ENCODE measurements at places on chromosomes 5 and 9.

DNA sequence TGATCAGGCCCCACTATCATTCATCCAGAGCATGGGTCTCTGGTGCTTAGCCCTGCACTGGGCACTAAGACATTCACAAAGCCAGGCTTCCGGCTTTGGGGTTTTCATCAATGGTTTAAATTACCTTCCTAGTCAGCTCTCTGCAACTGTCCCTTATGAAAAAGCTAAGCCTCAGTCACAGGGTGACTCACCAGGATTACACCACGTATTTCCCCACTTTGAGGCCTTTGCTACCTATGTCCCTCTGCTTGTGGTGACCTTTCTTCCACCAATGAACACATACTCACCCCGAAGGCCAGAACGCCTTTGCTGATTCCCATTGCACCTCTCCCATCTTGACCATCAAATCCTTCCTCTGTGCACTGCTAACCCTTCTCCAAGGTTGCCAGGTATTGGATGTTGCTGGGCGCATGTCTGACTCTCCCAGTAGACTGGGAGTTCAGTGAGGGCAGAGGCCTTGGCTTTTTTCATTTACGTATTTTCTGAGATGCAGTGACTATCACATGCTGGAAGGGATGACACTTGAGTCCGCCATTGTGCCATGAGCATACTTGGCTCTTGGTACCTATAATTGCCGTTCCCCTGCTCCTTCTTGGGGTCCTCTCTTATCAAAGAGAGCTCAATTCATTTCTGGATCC lies 58.7 kb upstream of the TNFSF8 start:
- DNase-seq, result no peak

DNA sequence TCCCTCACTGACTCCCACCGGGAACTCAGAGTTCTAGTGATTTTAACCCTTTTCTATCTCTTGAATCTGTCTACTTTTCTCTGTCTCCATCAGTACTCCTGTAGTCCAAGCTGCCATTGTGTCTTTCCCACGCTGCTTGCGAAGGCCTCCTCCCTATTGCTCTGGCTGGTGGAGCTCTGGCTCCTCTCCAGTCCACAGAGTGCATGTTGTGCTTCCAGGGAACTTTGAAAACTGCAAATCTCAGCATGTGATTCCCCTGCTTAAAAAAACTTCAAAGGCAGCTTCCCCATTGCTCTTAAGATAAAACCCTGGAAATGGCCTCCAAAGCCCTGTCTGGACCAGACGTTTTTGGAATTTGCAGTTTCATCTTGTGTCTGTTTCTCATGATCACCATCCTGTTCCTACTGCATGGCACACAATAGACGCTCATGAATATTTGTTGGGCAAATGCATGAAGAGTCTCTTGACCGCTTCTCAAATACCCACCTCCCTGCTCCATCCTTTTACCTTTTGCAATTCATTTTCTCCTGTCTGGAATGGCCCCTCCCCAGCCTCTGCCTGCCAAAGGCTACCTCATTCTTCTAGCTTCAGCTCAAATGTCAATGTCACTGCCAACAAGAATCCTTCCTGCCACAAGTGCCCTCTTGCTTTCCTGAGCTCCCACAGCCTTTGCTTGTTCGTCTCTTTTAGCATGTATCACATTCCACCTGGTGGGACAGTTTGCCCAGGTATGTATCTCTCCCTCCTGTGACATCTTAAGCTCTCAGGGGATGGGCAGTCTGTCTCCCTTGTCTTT lies 293.2 kb downstream of the ARHGAP26 start:
- DNase-seq, result no peak

DNA sequence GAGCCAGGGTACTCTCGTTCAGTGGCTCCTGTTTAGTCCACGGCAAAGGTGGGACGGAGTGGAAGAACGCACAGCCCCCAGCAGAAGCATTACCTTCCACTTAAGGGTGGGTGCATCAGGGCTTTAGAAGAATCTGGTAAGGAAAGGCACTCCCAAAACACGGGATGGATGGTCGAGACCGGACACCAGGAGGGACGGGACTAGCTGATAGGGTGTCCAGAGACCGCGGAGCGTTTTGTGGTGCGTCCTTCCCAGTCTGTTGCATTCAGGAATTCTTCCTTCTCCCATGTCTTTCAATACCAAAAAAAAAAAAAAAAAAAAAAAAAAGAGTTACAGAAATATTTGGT lies 545 bp upstream of the CTSV start:
- DNase-seq, result no peak

DNA sequence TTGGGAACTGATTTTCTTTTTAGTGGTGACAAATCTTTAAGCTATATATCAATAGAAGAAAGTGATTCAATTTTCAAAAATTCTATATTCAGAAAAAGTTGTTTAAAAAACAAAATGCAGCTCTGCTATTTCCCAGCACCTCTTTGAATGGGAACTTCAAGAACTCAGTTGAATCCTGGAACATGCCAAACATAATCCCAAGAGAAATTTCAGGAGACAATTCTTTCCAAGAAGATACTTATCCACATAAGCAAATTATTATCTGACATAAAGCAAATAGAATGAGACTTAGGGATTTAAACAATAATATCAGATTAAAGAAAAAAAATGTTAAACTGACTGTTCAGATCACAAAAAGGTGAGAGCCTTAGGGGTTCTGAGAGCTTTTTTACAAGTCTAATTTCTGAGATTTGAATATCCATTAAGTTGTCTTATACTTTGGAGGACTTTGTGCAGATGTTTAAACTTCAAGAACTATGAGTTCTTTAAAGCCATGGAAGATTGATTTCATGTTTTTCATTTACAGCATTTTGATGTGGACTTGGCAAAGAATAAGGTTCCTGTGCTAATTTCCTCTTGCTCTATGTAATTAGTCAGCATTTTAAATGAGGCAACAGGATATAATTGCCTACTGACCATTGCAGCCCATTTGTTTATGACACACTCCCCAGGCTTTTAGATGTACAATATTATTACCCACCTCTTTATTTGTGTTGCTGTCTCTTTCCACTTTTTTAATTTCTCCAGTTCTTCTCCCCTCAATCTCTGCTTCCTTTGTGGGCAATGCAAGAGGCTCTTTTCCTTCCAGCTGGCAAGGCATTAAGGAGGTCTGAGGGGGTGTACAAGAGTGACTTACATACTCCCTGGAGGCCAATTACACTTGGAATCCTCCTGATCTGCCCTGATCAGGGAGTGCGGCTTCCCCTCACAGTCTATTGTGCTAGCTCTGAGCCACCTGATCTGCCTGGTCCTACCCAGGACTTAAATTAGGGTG lies 419.1 kb downstream of the NR2F1-AS1 start:
- DNase-seq, result no peak

- no peak for DNase-seq
Measured at GRCh38 chr9:6880626-6881025, 122.9 kb downstream of the KDM4C start.

GRCh38 chr5:6464441-6464840 lies 15.8 kb downstream of the UBE2QL1 start:
- DNase-seq, result no peak

- DNase-seq, result peak; percentile 77
Measured at GRCh38 chr5:141747152-141748141, 65.4 kb upstream of the ARAP3 start.

GRCh38 chr5:160312960-160313727 lies 780 bp upstream of the CCNJL start:
- no peak for DNase-seq

DNA sequence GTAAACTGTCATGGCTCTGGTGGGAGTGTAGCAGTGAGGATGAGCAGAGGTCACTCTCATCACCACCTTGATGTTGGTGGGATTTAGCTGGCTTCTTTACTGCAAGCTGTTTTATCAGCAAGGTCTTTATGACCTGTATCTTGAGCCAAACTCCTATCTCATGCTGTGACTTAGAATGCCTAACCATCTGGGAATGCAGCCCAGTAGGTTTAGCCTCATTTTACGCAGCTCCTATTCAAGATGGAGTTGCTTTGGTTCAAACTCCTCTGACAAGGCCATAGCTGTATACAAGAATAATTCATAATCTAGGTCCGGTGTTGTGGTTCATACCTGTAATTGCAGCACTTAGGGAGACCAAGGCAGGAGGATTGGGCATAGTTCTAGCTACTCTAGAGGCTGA lies 85.1 kb downstream of the ARRDC3 start:
- DNase-seq, result no peak

DNA sequence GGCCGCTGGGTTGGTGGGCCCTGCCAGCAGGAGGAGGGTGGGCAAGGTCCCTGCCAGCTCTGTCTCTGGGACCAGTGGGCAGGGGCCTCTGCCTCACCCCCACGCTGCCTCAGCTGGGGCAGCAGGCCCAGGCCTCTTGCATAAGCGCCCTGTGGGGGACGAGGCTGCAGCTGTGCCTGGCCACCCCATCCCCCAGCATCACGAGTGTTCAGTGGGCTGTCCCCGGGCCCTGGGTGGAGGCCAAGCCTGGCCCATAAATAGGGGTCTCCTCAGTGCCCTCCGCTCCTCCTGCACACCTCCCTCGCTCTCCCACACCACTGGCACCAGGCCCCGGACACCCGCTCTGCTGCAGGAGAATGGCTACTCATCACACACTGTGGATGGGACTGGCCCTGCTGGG lies at the start of gene PTGDS:
Gene PTGDS, plus strand, starts transcription at position 282 of the 400 bp plus-strand sequence. Its CDS starts 75 bp downstream, at position 357.
- no peak for DNase-seq

- DNase-seq, result no peak
Measured at GRCh38 chr5:170348137-170348633, 41.0 kb downstream of the KCNMB1 start.

DNA sequence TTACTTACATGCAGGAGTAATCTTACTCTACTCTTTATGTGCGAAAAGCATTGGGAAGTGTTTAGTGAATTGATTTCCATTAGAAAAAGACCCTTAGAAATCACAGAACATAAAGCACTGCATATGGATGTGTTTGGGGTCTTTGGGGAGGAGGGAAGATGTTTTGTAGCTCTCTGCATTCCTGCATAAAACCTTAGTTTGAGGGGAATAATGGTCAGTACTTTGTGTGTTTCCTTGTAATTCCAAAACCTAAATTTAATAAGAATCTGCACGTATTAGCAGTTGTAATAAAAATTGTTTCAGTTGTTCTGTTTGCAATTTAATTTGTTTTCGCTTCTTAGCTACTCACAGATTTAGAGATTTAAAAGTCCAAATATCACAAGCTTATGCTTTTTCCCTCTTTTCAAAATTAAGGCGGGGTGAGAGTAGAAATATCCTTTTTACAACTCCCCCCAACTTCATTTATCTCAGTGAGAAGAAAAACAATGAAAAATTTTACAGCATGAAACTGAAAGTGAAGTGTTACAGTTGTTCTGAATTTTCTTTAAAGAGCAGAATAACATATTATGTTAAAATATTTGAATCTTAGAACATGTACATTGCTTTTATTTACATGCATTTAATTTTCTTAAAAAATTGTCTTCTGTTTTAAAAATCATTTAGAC lies 143.8 kb downstream of the SMARCA2 start:
- no peak for DNase-seq

DNA sequence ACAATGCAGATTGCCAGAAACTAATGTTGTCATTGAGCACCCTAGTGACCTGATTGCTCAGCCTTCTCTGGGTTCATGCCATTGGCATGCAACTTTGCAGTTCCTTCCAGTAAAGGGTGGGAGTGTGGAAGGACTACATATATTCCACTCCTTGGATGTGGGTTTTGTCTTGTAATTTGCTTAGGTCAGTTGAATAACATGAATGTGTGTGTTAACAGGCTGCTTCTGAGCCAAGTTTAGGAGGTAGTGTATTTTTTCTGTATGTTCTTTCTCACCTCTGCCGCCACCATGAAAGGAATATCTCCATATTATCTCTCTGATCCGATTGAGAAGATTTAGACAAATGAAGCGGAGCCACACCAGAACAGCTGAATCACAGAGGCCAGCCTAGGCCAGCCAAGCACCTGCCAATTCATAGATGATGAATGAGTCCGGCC lies 1929.6 kb upstream of the CDH6 start:
- DNase-seq, result no peak
